Caki2 (cell line): ENCODE measurements at places on chromosomes 11 and 22.

- no peak for DNase-seq
These were observed 54.2 kb upstream of the CYP2D6 start for GRCh38 chr22:42184852-42185251.

DNA sequence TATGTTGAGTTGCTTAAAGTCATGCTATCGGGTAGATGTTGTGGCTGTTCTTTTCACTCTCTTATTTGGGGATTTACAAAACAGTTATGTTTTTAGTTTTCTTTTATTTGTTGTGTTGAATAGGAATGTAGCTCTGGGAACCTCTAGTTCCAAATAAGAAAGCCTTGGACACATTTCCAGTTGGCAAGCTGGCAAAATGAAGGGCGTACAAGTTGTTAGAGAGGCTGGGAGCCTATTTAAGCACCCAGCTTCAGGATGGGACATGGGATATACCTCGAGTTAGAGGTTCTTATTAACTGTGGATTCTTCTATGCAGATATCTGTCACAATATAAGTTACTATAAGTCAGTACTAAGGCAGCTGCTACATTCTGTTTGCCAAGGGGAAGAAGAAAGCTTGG lies 22.8 kb downstream of the PPARA start:
- DNase-seq = no peak

GRCh38 chr11:91946397-91946951 lies 278.1 kb upstream of the FAT3 start:
- DNase-seq = peak; percentile 46

DNA sequence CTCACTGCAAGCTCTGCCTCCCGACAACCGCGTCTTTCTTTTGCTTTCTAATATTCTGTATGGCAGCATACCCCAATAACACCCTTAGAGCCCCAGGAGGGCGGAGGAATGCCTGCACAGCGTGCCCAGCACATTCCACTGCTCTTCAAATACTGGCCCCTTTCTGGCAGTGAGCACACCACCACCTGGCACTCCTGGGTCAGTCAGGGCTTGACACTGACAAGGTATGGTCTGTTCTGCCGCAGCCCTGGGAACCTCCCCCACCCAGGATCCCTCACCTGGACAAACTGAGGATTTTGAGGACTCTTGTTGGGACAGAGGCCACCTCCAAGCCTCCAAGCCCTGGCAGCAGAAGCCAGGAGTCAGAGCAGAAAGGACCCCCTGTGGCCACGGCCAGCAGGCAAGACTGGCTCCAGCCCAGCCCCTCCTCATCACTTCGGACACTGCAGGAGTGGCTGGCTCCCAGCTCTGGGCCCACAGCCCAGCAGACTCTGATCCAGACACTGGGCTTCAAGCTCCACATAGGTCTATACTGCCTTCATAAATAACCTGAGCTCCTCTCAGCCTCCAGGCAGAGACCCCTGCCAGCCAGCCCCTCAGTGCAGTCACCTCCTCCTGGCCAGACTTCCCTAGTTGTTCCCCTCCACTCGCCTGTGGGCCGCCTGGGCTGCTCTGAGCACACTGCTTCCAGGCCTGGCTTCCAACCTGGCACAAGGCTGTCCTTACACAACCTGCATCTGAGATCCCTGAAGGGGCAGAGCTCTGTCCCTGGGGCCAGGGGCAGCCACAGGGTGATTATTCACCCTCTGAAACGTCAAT lies 14.5 kb downstream of the CARS1 start:
- no peak for DNase-seq

DNA sequence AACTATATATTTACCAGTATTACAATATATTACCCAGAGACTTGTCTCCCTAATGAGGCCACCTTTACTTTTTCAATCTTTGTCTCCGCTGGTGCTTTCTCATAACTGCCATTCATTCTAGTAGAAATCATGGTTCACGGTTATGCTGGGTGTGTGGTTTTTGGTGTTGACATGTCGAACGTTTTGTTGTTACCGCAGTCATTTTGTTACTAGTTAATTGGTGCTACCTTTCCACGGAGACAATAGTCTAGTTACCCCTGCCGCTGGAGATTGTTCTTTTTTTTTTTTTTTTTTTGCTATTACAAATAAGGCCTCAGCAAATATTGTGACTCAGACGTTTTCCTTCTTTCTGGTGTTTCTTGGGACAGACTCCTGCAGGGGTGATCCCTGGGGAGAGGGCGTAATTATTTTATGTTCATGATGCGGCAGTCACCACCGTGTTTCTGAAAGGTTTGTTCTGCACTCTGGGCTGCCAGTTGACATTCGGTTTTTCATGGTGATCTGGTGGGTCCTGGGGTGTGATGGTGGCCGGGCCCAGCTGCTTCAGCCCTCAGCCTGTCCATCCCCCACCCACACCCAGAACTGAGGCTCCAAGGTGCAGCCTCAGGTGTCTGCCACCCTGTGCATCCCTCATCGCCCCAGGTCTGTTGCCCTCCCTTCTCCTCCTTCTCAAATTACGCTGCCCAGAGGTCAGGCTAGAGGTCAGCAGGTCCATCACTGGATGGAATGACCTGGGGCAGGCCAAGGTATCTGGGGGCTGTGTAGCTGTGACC lies 28.6 kb downstream of the LRP5 start:
- DNase-seq = no peak

GRCh38 chr11:2142762-2143202 lies 3.6 kb upstream of the IGF2 start:
- DNase-seq = peak; percentile 39

GRCh38 chr11:114142707-114143106 lies 83.2 kb downstream of the ZBTB16 start:
- DNase-seq = no peak

- no peak for DNase-seq
These were observed 58.4 kb downstream of the ABTB2 start for GRCh38 chr11:34299284-34299972.

GRCh38 chr22:43789452-43789851 lies 22.7 kb downstream of the EFCAB6 start:
- DNase-seq = peak; percentile 96

DNA sequence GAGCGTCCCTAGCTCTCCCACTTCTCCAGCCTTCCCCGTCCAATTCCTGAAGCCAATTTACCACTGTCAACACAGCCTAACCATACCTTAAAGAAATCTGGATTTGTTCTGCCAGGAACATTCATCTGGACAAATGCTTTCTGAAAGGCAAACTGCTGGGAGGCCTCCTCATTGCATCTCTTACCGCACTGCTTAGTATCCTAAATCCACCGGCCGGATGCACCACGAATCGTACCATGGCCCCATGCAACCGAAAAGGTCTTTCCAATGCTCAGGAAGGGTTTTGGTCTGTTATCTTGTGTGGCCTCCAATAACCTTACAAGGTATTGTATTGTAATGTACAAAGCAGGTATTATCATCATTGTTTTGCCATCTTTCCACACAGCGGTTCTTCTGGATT lies 57.6 kb downstream of the MYH9 start:
- no peak for DNase-seq

- peak; percentile 19 for DNase-seq
These were observed 624 bp downstream of the TMEM41B start for GRCh38 chr11:9313648-9314290.
